Posterior vena cava (tissue), 2 donors: ENCODE measurements at places on chromosomes 2 and 18. TPM values are rescaled to one million over a fixed set of nuclear protein-coding genes. Genes with fewer than 3 reads are reported as not detected.

GRCh38 chr2:224211791-224212190 is 172.7 kb upstream of the SERPINE2 start:
- no peak for DNase-seq

DNA sequence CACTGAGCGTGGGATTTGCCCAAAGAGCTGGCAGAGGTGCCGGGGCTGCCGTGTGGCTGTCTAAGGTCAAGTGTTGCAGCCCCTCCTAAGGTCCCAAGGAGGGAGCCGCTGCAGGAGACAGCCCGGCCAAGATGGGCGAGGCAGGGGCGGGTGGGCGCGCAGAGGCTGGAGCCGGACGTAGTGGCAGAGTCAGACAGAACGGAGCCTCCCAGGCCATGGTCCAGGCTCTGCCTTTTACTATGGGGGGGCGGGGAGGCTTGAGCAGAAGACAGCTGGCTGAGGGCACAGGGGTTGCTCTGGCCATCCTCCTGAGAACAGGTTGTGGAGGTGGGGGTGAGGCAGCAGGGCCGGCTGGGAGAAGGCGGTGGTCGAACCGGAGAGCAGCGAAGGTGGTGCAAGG is 27.5 kb upstream of the PRLH start:
- DNase-seq = peak; percentile 62

GRCh38 chr2:231701456-231702373 is 6.6 kb upstream of the PTMA start:
- DNase-seq = no peak

- no peak for DNase-seq
These were observed 158.9 kb downstream of the NEB start for GRCh38 chr2:151575338-151575737.

- peak; percentile 77 for DNase-seq
These were observed 190.0 kb downstream of the SEPTIN10 start for GRCh38 chr2:109423556-109424359.

DNA sequence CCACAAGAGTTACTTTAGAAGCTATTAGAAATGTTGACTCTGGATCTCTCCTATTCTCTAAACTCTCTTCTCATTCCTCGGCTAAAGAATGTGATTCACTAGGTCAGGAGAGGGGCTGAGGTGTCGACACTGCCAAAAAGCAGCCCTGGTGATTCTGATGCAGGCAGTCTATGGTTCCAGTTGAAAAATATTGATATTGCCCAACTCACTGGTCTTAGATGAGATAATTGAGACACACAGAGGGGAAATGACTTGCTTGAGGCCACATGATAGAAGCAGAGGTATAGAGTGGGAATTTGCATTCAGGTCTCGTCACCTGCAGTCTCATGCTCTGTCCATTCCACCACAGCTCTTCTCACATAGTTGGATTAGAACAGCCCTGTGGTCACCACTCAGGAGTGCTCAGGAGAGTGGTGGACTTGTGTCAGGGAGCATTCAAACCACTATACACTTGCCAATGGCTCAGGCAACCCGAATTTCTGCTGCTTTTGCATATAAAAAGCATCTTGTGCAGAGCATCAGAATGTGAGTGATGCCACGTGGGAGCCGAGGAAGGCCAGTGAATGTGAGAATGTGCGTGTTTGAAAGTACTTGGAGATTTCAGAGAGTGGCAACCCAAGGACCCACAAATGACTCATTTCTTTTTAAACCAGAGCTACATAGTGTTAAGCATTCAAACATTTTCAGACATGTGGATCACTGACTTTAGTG is 65.1 kb upstream of the CTLA4 start:
- DNase-seq = no peak

DNA sequence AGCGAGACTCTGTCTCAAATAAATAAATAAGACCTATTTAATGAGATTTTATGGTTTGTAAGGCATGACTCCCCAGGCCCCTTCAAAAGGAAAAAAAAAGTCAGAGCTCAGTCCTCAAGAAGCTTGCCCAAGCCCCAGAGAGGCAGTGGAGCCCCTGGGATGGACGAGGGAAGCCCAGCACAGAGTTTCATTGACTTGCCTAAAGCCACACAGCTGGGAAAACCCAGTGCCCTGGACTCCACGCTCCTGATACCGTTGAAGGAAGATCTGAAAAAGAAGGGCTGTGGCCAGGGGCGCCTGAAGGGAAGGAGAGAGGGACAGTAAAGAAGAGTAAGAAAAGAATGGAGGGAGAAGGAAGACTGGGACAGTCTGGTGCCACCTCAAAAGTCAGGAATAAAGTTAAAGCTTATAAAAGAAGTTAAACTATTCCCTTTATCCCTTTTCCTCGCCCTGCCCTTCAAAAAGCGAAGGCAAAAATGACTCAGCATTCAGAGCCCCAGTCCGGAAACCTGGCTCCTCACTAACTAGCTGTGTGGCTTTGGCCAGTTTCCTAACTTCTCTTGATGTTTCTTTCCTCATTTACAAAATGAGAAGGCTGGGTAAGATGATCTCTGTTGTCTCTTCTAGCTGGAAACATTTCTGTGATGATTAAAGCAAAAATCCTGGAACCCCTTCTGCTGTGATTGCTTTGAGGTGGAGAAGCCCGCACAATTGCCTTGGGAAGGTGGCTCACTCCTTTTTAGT is 46.7 kb downstream of the LYPD1 start:
- no peak for DNase-seq

DNA sequence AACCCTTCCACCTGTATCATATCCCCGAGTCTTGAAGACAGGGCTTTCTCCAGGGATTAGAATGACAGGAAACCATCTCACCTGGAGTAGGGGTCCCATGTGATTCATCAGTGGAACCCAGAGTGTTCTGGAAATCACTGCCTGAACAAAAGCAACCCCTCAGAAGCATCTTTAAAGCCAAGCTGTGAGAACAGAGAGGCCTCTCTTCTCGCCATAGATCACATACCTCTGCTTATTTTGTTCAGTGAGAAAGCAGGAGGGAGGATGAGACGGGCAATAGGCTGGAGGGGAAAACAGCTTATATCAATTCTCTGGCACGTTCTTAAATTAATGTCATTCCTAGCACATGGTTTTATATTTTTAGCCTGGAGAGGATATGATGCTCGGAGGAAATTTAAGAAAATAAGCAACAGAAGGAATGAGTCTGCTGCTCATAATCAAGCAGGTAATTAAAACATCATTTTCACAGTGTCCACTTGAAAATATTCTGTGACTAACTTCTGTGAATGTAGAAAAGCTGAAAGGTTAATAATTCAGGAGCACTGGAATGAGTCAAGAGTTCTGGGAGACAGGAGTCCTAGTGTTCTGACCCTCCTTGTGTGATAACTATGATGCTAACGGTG is 213.6 kb upstream of the SP5 start:
- no peak for DNase-seq

DNA sequence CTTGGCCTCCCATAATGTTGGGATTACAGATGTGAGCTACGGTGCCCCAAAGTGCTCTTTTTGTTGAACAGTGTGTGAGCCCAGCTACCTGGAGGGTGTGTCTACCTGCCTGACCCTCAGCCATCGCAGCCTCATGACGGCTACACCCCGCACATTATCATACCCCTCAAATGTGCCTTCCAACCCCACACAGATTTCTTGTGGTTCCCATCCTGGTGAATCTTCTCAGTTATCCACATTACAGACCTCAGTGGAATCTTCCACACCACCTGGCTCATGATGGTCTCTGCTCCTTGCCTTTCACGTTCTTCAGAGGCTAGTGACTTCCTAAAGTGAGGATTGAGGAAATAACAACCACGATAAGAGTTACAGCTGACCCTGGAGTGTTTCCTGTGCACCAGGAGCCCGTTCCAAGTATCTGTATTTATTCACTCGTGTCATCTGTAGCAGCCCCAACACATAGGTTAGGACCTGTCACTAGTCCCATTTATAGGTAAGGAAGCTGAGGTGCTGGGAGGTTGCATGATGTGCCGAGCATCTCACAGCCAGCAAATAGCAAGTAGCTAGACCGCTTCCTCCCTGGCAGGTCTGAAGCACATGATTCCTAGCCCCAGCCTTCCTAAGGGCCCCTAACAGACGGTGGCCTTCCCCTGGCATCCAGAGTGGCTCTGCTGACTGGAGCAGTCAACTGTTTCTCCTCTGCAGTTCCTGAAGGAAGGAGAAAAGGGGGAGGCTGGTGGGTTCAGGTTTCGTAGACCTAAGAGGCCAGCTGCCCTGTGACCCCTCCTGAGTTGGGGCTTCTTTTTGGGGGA is 47.3 kb downstream of the TCF7L1 start:
- no peak for DNase-seq

DNA sequence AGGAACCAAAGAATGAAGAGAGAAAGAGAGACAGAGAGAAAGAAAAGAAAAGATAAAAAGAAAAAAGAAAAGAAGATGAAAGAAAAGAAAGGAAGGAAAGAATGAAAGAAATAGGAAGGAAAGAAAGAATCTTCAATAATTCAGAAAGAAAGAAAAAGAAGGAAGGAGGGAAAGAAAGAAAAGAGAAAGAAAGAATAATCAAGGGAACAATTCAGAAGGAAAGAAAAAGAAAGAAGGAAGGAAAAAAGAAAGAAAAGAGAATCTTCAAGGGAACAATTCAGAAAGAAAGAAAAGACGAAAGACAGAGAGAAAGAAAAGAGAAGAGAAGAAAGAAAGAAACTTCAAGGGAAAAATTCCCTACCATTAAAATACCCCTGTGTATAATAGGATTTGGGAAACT is 5.6 kb upstream of the KCTD1 start:
- no peak for DNase-seq

- no peak for DNase-seq
These were observed 247.4 kb downstream of the FBXO15 start for GRCh38 chr18:73900106-73900835.

GRCh38 chr2:208064220-208064961 is 39.1 kb upstream of the PLEKHM3 start:
- no peak for DNase-seq

DNA sequence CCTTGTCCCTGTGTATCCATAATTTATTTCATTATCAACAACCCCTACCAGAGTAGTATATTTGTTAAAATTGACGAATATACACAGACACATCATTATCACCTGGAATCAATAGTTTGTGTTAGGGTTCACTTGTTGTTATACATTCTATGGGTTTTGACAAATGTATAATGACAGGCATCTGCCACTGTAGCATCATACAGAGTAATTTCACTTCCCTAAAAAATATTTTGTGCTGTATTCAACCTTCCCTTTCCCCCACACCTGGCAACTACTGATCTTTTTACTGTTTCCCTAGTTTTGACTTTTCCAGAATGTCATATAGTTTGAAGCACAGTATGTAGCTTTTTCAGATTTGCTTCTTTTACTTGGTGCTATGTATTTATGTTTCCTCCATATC is 132.0 kb downstream of the ZNF804A start:
- DNase-seq = no peak

- DNase-seq = no peak
These were observed 96.7 kb downstream of the ZNF385B start for GRCh38 chr2:179764710-179765109.

Gene NR4A2
- 7.8 TPM for total RNA-seq

Gene RPRM
- 0.93 TPM for total RNA-seq

Gene PLB1
- total RNA-seq = 9.5 TPM

Gene UCN
- 1.2 TPM for total RNA-seq

Gene CD8A
- 1.3 TPM for total RNA-seq

Gene ALK
- total RNA-seq = not detected
